B cell (primary cell): ENCODE measurements at places on chromosomes 4 and X. TPM values are rescaled to one million over a fixed set of nuclear protein-coding genes. Genes with fewer than 3 reads are reported as not detected.
A peak's percentile ranks its signal among the peaks of the same experiment; 100 is the strongest.

DNA sequence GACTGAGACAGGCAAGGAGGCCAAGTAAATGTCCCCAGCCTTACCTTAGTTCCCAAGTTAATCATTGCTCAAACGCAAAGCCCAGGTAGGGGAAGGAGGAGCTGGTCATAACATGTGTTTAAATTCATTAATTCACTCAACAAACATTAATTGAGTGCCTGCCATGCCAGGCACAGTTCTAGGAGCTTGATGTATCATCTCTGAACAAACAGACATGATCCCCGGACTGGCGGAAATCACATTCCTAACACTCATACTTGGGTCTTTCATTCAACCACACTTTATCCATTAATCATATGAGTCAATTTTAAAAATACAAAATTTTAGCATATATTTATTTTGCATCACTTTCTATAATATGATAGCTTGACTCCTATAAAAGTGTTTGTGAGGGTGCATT lies 335.3 kb upstream of the NOCT start:
- no peak for DNase-seq

GRCh38 chr4:130146773-130147172 lies 1050.8 kb downstream of the C4orf33 start:
- DNase-seq: no peak

- DNase-seq: no peak
Observed at GRCh38 chr4:3716631-3717235, 49.5 kb upstream of the ADRA2C start.

- DNase-seq: no peak
Observed at GRCh38 chr4:61461956-61462355, 261.8 kb downstream of the ADGRL3 start.

GRCh38 chr4:172207886-172208285 lies 394.7 kb downstream of the GALNTL6 start:
- DNase-seq: no peak

FAM199X gene
- total RNA-seq: 19.2 and 20.2 TPM in 2 replicates

DNA sequence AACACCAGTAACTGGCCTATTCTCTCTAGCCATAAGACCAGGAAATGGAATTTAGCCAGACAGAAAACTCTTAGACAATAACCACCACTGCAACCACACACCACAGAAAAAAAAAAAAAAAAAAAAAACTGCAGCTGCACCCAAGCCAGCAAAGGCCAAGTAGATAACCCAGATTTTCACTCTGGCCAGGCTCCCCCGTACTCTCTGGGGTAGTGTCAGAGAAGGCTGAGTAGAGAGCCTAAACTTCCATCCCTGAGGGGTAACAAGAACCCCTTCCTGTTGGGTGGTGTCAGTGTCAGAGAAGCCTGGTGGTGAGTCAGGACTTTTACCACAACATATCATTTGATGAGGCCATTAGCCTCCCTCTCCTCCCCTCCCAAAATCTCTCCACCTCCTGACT lies 5.6 kb upstream of the DLG3 start:
- DNase-seq: no peak

DNA sequence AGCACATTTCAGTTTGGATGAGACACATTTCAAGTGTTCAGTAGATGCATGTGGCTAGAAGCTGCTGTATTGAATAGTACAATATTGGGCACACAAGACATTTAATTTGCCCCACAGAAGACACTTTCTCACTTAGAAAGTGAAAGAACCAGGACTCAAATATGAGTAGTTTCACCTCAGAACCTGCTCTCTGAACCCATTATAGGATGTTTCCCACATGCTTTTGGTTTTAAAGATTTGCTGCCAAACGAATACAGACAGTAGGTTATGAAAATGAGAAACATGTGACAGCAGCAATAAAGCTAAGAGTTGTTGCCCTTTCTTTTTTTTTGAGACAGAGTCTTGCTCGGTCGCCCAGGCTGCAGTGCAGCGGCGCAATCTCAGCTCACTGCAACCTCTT lies 32.3 kb downstream of the C4orf54 start:
- no peak for DNase-seq

DNA sequence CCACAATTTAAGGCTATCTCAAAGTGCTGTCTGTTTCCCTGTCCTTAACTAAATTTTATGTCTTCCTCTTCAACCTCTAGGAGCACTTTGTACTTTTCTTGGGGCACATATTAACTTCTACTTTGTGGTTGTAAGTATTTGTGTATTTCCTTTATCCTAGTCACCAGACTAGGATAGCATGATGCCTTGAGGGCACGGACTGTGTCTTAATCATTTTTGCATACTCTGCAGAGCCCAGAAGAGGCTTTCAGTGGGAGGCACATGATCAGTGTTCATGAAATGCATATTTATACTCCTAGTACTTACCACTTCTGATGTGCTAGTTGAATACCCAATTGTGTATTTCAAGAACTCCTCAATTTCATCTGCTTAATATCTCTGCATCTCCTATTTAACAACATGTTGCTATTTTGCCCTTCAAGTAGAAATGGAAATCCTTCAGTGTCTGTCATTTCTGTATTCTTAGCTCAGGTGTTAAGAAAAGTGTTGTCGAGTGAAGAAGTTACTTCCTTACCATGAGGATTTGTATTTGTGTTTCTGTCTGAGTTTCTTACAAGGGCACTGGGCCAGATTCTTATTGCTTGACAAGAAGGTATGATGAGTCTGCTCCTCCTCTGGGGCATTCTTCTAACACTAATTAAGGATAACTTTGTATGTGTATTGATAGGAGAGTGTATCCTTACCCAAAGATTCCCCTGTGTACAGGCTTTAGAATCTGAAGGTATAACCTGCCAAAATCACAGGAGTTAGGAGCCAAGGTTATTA lies 28.3 kb upstream of the PGRMC2 start:
- no peak for DNase-seq

GRCh38 chr4:142418697-142419096 lies 427.4 kb downstream of the INPP4B start:
- DNase-seq: no peak

YY2 gene
- total RNA-seq: 2.6 and 3.0 TPM in 2 replicates

TMPRSS11B gene
- not detected in 2 replicates for total RNA-seq

DNA sequence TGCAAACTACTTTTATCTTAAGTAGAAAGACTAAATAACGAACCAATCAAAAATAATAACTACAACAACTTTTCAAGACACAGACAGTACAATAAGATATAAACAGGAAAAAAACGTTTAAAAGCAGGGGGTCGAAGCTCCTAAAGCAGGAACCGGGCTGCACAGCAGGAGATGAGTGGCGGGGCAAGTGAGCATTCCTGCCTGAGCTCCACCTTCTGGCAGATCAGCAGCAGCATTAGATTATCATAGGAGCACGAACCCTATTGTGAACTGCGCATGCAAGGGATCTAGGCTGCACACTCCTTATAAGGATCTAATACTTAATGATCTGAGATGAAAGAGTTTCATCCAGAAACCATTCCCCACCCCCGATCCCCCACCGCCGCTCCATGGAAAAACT lies 146.2 kb downstream of the TEX11 start:
- no peak for DNase-seq

GRCh38 chr4:173420324-173420752 lies 21.4 kb upstream of the SCRG1 start:
- DNase-seq: peak; percentile 19

DNA sequence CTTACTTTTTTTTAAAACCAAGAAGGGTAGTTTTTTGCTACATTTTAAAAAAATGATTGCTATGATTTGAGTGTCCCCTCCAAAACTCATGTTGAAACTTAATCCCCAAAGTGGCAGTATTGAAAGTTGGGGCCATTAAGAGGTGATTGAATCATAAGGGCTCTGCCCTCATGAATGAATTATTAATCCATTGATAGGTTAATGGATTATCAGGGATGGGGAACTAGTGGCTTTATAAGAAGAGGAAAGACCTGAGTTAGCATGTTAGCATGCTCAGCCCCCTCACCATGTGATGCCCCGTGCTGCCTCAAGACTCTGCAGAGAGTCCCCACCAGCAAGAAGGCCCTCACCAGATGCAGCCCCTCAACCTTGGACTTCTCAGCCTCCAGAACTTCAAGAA lies 31.0 kb downstream of the SMIM43 start:
- DNase-seq: no peak

GRCh38 chr4:86043755-86044592 lies 315.9 kb downstream of the MAPK10 start:
- DNase-seq: peak; percentile 69

DNA sequence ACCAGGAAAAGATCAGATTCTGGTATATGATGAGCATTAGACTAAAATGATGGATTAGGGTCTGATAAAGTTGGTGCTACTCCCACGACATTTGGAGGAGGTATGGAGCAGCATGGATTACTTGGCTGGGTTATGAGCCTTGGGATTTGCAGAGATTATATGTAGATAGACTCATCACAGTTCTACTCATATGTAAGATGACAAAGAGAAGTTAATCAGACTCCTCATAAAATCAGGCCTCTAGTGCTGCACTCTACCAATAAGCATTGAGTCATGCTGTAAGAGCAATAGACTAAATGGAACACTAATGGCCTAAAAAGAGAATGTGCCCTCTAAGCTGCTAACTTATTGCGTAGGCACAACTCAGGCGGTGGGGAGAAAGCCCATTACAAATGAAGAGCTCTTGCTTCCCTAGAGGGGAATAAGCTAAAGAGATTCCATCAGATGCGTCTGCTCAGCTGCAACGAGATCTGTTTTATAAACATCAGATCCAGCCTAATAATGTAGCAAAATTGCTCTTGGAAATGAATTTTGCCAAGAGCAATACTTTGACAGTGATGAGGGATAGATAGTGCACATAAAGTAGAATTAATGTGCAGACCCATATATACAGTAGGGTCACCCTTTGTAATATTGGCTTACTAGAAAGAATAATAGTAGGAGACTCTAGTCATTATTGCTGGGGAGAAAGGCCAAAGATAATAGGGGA lies 17.5 kb downstream of the LIAS start:
- DNase-seq: no peak

DNA sequence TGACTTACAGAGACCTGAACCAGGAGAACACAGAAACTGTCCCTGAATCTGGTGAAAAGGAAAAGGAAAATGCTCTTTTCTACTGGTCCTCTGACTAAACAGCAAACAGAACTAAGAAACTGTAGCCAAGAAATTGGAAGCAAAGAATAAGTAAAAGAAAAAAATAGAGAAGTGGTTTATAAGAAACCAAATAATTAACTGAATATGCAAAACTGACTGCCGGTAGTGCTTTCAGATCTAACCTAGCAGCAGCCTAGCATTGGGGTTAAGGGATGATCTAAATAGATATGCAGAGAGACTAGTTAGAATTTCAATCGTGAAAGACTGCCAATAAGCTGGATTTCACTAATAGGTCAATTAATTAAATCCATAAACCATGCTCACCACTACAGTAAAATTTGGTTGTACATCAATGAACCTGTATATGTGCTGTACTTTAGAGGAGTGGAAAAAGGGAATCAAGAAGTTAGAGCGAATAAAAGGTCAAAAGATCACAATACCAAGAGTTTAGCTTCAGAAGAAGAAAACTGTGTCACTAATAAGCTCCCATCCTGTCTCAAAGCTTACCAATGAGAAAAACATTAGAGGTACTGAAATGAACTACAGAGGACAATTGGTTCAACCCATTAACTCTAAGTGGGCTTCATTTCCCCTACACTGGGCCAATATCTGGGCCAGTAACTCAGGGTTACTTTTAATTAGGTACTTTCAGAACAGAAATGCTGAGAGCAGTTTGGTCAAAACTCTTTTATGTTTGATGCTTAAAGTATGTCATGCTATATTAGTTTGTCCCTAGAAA lies 53.6 kb downstream of the KLHL13 start:
- DNase-seq: no peak

GRCh38 chr4:3252831-3253641 lies 4.1 kb downstream of the MSANTD1 start:
- no peak for DNase-seq

GRCh38 chr4:39541987-39542610 lies 14.9 kb upstream of the UGDH start:
- DNase-seq: no peak

STARD8 gene
- 0.46 and 0.54 TPM in 2 replicates for total RNA-seq

GPRASP2 gene
- total RNA-seq: 0.59 and 0.63 TPM in 2 replicates

GRCh38 chr4:3387154-3387942 lies 54.4 kb upstream of the HGFAC start:
- peak; percentile 69 for DNase-seq

NR3C2 gene
- 19.3 and 21.3 TPM in 2 replicates for total RNA-seq

- DNase-seq: no peak
Observed at GRCh38 chr4:48722509-48723446, 57.3 kb downstream of the FRYL start.

GRCh38 chr4:52861879-52862616 lies at the start of gene RASL11B:
Gene RASL11B, plus strand, starts transcription at chr4:52862317. Its CDS starts 191 bp downstream, at chr4:52862508.
- peak; percentile 92 for DNase-seq

DNA sequence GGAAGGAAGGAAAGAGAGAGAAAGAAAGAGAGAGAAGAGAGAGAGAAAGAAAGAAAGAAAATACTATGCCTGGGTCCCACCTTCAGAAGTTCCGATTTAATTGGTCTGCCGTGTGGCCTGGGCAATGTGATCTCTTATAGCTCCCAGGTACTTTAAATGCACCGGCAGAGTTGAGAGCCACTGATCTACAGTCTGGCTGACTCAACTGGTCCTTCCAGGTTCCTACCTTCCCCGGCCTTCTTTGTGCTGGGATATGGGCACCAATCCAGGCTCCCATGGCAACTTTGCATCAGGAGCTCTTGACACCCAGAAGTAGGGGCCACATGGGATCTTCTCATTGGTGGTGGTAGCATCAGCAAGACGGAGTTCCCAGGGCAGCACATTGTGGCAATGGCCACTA lies 186.5 kb upstream of the ATP6AP2 start:
- DNase-seq: no peak

DNA sequence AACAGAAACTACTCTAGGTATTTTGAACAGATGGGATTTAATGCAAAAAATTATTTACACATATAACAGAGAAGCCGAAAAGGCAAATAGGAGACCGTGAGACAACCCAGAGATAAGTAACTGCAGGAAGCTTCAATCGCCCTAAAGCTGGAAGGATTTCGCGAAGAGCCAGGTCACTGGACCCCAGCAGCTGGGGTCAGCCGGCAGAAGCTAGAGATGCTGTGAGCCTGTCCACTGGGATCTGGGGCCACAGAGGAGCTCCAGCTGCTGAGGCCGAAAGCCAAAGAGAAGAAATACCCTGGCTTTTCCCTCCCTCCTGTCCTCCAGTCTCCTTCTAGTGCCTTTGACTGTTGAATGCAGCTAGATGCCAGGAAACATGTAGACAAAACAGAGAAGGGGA lies 192.8 kb upstream of the BCOR start:
- no peak for DNase-seq

GRCh38 chr4:163537114-163537513 lies 42.6 kb downstream of the TMA16 start:
- DNase-seq: no peak

PPM1K gene
- total RNA-seq: 145 and 146 TPM in 2 replicates

SH3TC1 gene
- 388 and 396 TPM in 2 replicates for total RNA-seq

GRCh38 chr4:80072228-80072743 lies 743 bp downstream of the ANTXR2 start:
- DNase-seq: no peak

- no peak for DNase-seq
Observed at GRCh38 chr4:24613502-24613901, 29.1 kb upstream of the DHX15 start.

FATE1 gene
- not detected in 2 replicates for total RNA-seq

- DNase-seq: no peak
Observed at GRCh38 chrX:97845451-97845850, 961.7 kb downstream of the RPA4 start.

- peak; percentile 19 for DNase-seq
Observed at GRCh38 chrX:150696331-150696730, 3.1 kb downstream of the MTMR1 start.
